Stimulated activated CD4-positive, alpha-beta T cell treated with anti-CD3 and anti-CD28 coated beads, Interleukin-4, amount 100 ng/mL, for 1 hour (primary cell): ENCODE measurements at places on chromosomes 1 and 21.

GRCh38 chr1:53733447-53733931, 5.5 kb downstream of the GLIS1 start:
- DNase-seq, result no peak

DNA sequence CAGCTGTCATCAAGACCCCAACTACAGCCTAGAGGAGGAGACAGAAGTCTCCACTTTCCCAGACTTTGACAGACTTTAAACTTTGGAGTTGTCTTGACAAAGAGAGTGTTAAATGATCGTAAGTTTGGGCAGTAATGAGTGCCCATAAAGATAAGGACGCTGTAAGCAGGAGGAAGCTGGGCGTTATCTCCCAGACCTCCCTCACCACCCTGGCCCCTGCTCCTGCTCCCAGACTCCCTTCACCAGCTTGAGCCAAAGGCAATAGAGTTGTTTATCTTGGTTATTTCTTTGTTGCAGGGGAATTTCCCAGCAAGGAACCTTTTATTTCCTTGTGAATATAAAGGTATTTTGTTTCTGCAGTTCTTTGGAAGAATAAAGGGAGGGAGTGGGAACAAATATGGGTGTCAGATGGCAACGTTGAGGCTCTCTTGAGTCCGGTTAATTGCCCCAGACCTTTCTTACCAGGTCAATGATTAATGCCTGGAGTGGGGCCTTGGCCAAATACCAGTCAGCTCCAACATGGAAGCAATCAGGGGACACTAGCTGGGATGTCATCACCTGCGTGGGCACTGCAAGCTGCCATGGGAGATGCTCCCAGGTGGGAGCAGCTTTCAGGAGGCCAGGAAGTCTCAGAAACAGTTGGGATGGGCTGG, 4.4 kb downstream of the PIGR start:
- no peak for DNase-seq

DNA sequence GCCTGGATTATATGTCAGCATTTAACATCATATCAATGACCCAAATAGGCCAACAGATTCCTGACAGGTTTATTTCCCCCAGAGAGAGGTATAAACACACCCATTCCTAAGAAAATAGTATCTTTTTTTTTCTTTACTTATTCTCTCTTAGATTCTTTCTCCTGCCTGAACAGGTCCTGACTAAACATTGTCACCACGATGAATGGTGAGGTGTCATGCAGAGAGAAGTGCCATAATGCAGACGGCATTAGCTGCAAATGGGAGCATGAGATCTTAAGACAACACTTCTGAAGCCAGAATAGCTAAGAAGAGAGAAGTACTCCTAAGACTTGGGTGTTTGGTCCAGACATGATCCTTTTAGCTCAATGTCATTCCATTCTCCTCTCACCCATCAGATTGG, 131.3 kb downstream of the ZNF648 start:
- no peak for DNase-seq

- DNase-seq, result no peak
Observed at GRCh38 chr1:34929497-34929852, at the start of gene DLGAP3. TSS of gene DLGAP3 (minus strand) at chr1:34929650. CDS start at chr1:34905383, 24,267 bp downstream.

- DNase-seq, result no peak
Observed at GRCh38 chr1:189804352-189804751, 673.3 kb downstream of the BRINP3 start.

DNA sequence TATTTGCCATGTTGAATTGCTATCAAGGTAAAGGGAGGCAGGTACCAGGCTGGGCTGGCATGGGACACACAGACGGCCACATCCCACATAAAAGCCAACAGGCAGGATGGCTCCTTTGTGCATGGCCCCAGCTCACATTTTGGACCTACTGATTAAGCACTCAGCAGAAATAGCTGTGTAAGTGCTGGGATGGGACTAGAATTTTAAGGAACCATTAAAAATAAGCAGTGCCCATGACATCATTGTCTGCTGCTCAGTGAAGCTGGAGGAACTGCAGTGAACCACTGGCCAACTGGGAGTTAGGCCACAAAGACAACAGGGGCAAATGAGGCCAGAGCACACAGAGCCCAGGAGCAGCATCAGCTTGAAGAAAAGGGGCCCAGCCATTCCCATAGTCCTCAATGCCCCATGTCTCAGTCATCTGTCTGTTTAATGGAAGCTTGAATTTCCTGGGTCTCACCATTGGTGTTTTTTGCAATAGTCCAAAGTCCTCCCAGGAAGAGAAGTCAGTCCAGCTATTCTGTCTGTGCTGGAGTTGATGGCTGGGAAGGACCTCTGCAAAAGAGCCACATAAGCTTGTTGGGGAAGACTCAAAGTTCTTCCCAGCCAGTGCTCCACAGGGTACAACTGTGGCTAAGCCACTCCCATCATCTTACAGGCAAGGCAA, 45.3 kb upstream of the TNR start:
- DNase-seq, result no peak

GRCh38 chr1:3327936-3328590, 126.4 kb upstream of the ARHGEF16 start:
- DNase-seq, result no peak

DNA sequence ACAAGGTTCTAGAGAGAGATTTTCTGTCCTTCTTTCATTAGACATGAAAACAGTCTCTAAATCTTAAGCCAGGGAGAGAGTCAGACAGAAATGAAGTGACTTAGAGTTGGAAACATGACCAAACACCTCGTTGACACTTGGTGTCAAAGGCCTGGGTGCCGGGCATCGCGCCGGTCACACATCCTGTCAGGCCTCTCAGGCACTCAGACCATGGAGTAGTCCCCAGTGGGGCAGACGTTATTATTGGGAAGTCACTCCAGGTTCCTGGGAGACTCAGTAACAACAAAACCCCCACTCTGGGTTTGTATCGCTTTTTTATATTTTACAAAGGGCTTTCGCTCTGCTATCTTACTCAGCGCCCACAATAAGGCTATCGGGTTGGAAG, 25.8 kb downstream of the KCNN3 start:
- DNase-seq, result no peak

GRCh38 chr1:223815020-223815853, 30.5 kb downstream of the TP53BP2 start:
- no peak for DNase-seq

GRCh38 chr1:63920154-63921117, 146.6 kb downstream of the ROR1 start:
- DNase-seq, result no peak

DNA sequence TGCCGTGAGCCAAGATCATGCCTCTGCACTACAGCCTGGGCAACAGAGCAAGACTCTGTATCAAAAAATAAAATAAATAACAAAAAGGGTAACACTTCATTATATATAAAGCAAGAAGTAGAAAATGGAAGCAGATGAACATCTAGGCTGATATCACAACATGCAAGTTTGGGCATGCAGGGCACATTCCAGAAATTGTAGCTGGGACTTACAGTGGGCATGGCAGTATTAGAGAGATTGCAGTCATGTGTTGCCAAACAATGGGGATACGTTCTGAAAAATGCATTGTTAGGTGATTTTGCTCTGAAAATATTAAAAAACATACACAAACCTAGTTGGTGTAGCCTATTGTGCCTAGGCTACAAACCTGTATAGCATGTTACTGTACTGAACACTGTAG, 441.0 kb upstream of the PRMT6 start:
- no peak for DNase-seq

- DNase-seq, result no peak
Observed at GRCh38 chr1:183276386-183277080, 90.5 kb downstream of the LAMC2 start.

GRCh38 chr1:53305650-53306049, 22.2 kb downstream of the LRP8 start:
- no peak for DNase-seq

DNA sequence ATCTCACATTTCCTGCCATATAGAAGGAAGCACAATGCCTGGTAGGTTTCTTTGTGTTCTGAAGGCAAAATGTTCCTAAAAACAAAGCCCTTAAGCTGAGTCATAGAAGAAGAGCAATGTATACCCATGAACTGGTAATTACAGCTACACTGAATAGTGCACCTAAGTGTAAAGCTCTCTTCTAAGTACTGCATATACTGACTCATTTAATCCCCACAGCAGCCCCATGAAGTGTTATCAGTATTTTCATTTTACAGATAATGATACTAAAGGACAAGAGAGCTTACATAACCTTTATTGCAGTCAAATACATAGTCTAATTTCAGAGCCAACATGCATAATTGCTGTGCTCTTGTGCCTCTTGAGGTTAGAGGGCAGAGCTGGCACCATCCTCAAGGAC, 239.9 kb downstream of the DPYD start:
- DNase-seq, result no peak

GRCh38 chr1:226870401-226871279, at the start of gene PSEN2:
TSS of gene PSEN2 (plus strand) at chr1:226870616. CDS start at chr1:226881908, 11,292 bp downstream.
- DNase-seq, result peak; percentile 62

- no peak for DNase-seq
Observed at GRCh38 chr1:178723546-178723945, 1.5 kb upstream of the RALGPS2 start.

GRCh38 chr1:66757722-66758240, 5.5 kb downstream of the DYNLT5 start:
- DNase-seq, result no peak

DNA sequence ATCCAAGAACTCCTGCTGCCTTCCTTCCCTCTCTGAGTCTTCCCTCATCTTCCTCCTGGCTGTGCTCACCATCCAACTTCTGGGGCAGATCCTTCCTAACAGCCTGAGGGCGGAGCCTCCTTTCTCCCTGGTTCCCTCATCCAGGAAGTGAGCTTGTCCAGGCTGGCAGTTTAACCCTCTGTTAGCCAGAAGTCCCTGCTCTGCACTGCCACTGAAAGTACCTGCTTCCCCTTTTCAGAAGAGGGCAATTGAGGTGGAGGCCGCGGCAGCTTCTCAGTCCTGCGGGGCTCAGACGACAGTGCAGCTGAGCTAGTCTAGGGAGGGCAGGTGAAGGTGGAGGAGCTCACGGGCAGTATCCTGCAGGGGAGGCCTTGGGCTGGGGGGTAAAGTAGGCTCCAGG, 149.1 kb downstream of the FCRL5 start:
- no peak for DNase-seq

GRCh38 chr1:188425687-188426086, 1596.9 kb downstream of the PLA2G4A start:
- DNase-seq, result no peak

DNA sequence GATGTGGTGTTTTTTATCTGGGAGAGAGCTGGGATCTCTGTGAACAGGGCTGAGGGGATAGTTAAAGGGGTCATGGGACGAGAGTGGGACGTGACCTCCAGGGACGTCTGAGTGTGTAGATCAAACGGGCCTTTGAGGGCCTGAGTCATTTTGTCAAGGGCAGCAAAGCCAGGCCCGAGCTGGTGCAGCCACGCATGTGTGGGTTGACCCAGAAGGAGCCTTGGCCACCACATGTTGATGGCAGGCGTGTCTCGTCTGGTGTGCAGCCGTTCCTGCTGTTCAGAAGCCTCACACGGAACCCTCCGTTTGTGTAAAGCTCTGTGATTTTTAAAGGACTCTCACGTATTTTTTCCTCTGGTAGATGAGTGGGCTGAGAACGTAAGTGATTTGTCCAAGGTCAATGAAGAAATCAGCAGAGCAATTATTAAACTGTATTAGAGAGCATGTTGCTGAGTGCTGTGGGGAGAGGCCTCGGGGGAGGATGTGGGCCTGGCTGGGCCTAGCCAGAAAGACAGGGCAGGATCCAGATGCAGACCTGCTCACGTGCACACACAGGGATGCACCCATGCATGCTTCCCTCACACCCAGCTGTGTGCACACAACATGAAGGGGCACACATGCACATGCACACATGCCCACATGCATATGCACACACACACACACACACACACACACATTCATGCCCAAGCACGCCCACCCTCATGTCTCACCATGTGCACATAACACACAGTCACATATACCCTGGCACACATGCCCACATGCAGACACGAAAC, 89.8 kb downstream of the AJAP1 start:
- DNase-seq, result no peak

DNA sequence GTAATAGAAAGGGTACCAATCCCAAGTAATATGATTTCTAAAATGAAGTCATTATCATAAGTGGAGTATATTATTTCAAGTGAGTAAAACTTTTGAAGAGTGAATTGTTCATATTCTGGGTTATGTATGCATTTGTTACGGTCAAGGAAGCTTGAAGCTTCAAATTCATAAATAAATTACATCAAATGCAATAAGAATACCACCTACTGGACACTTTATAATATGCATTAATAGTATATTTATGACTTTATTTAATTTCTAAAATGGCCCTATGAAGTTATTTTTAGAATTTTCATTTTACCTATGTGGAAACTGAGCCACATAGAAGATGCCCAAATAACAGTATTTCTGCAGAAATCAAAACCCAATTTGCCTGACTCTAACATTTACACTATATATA, 260.6 kb downstream of the SMYD3 start:
- no peak for DNase-seq

GRCh38 chr1:89530444-89531089, 5.9 kb downstream of the LRRC8B start:
- DNase-seq, result no peak

DNA sequence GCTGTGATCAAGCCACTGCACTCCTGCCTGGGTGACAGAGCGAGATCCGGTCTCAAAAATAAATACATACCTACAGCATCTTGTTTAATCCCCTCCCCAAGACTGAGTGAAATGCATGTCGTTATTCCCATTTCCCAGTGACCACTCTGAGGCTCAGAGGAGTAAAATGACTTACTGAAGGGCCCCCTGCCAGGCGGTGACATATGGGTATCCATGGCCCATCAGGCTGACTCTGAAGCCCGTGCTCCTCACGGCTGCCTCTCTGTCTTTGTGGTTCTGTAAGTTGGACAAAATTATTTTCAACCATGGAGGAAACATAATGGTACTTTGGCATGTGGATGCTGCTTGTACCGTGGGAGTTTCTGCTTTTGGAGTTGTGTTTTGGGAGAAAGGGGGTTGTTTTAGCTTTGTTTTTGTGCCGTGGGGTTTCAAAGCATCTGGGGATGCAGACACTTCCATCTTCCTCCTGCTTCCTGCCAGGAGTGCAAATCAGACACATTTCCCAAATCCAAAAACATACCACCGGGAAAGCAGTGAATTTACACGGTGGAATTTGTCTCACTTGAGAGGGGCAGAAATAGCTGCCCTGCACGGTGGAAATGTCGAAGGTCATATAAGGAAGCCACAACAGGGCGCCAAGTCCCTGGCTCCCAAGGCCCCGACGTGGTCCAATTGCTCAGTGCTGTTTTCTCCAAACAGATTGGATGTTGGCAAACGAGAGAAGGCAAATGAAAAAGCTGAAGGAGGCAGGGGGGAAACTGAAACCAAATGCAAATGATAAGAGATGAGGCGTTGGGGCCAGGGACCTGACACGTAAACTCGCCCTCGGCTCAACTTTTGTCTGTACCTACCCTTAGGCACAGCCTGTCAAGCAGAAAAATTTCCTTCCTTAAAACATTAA, 17.1 kb upstream of the PINK1 start:
- DNase-seq, result no peak

DNA sequence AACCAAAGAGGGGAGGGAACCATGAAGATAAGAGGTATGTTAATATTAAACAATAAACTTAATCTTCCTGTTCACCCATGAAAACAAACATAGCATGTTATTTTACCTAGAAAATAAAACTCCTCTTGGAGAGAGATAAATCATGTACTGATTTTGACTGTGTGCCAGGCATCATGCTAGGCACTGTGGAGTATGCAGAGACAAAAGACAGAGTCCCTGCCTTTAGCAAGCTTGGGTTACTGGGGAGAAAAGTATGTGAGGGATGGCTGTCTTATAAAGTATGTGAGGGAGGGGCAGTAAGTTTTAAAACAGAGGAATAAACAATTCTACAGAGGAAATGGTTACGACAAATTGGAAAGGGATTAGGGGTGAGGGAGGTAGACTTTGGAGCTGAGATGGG, 129.5 kb upstream of the BEND5 start:
- no peak for DNase-seq
